ENCODE measurements at places on chromosomes 12 and 14.
A peak's percentile ranks its signal among the peaks of the same experiment; 100 is the strongest.

DNA sequence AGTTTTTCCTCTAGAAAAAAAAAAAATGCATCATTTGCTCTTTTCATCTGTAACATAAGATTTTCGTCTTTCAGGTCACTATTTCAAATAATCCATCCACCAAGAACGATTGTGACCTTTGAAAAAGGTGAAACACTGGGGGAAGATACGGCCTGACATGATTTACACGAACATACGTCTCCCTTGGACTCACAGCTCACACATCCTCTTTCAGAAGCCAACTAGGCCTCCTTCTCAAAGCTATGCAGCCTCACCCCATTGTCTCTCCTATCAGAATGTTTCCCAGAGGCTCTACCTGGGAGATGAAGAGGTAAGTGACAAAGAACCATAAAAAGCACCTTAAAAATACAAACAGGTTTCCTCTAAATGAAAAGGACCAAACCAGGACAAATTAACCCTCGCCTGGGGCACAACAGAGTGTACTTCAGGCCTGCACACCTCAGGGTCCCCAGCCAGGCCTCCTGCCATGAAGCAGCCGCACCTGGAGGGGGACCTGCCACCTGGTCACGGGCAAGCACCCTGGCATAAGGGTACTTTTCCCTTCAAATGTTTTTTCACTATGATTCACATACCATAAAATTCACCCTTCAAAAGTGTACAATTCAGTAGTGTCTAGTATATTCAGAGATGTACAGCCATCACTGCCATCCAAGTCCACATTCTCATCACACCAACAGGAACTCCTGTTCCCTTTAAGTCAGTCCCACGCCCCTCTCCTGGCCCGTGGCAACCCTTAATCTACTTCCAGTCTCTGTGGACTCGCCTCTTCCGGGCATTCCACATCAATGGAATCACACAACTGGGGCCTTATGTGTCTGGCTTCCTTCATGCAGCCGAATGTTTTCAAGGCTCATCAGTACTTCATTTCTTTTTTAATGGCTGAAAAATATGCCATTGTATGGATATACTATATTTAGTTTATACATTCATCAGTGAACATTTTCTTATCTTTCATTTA lies 5.4 kb downstream of the SLC15A4 start:
- DNase-seq: no peak

DNA sequence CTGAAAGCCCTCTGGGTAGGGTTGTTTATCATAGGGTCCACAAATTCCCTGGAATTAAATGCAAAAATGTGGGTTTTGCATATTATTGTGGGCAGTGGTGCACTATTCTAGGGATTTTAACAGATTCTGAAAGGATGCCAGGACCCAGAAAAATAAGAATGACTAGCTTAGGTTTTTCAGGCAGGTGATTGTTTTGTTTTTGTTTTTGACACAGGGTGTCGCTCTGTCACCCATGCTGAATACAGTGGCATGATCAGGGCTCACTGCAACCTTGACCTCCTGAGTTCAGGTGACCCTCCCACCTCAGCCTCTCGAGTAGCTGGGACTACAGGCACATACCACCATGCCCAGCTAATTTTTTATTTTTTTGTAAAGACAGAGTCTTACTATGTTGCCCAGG lies 19.2 kb downstream of the GALNT6 start:
- DNase-seq: no peak

DNA sequence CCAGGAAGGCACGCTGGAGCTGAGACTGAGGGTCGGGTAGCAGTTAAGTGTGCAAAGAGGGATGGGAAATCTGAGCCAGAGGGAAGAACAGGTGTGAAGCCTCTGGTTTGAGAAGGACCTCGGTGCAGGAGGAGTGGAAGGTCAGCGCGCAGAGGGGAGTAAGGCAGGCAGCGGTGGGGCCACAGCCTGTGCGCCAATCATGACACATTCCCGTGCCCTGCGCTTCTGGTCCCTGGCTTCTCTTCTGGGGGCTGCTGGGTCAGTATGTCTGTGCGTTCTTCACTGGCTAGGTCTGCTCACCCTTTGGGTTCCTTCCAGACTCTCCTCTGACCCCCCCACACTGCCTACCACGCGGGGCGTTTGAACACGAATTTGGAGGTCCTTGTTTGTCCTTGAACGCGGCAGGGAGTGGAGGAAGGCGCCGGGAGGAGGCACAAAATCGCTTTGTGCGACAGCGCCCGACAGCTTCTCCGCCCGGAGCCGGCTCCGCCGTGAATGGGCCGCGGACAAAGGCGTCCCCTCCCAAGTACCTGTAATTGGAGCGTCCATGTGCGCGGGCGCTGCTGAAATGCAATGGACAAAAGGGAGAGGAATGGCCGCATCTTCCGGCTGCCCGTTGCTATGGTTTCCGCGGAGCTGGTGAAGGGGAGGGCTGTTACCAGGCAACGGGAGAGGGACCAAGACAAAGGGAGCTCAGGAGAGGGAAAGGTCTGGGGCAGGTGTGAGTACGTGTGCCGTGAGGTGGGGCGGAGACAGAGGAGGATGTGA lies 207.2 kb upstream of the SRRM4 start:
- peak; percentile 95 for DNase-seq

DNA sequence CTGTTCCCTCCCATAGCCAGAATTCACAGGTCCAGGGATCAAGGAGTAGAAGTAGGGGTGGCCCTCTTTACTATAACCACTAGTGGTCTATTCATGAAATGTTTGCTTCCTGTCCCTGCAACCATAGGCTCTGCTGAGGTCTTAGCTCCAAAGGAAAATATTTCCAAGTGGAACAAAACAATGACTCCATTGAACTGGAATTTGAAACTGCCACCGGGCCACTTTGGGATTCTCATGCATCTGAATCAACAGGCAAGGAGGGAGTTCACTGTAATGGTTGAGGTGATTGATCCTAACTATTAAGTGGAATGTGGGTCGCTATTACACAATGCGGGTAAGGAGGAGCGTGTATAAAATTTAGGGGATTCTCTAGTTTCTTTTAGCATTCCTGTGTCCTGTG lies 197.0 kb downstream of the ETNK1 start:
- DNase-seq: no peak

DNA sequence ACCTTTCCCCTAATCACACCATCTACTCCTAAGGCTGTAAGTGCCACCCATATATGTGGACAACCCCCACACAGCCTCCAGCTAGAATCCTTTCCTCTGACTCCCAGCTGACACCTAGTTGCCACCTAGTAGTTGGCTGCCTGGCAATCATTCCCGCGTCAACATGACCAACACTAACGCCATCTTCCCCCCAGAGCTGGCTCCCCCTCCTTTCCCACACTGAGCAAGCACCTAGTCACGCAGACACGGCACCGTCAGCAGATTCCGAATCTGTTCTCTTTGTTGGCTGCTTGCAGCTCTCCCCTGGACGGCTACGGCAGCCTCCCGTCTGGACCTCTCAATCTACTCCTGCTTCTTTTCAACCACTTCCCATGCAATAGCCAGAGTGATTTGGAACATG lies 27.7 kb downstream of the UBR7 start:
- no peak for DNase-seq

GRCh38 chr12:68429696-68430095 lies 97.5 kb upstream of the MDM1 start:
- DNase-seq: no peak

GRCh38 chr12:121267822-121268221 lies 28.7 kb downstream of the CAMKK2 start:
- DNase-seq: no peak

DNA sequence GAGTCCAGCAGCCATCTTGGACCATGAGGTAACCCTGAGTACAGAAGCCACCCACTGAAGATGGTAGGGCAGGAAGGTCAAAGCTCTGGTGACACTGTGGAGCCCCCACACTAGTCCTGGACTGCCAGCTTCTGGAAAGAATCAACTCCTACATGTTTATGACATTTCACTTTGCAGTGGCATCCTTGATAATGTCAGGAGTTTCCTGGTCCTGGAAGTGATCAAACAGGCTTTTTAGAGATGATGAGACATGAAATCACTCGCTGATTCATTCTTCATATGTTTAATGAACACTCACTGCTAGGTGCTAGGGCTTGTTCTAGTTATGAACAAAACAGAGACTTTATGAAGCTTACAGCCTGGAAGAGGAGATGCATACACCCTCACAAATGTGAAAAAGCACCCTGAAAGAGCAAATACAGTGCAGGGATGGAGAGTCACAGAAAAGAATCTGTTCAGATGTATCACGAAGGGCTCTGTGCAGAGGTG lies 15.8 kb upstream of the HNF1A start:
- no peak for DNase-seq
